ENCODE measurements at places on chromosomes 2 and 18. TPM values are rescaled to one million over a fixed set of nuclear protein-coding genes. Genes with fewer than 3 reads are reported as not detected.

The KIDINS220 gene
- 52.2 TPM for total RNA-seq

The SLC11A1 gene
- total RNA-seq = 3.8 TPM

The CD226 gene
- 0.81 TPM for total RNA-seq

The LINC00305 gene
- total RNA-seq = not detected

The SPATA3 gene
- not detected for total RNA-seq

The ZBTB7C gene
- not detected for total RNA-seq

The GKN2 gene
- not detected for total RNA-seq

All from hematopoietic multipotent progenitor cell (in vitro differentiated cells).